ENCODE measurements at places on chromosomes 4 and X.

- no peak for DNase-seq
These were observed 331.1 kb upstream of the CPEB2 start for GRCh38 chr4:14671146-14671545.

DNA sequence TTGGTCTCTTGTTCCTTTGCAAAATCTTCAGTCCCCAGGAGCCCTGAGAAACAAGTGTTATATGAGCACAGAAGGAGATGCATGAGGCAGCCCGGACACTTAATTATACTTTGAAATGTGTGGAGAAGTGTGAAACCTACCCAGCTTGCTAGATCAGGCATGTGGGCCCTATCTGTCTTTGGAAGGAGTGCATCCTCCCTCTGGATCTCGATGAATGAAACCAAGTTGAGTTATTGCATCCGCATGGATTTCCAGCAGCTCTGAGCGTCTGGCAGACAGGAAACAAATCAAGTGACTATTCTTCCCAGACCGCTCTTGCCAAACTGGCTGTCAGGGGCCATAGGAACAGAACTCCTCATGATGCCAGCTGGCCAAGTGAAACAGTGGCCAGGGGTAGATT, 19.6 kb upstream of the SOWAHD start:
- no peak for DNase-seq

- no peak for DNase-seq
These were observed 50.1 kb downstream of the NHS start for GRCh38 chrX:17425136-17425535.

- no peak for DNase-seq
These were observed 21.3 kb downstream of the TXLNG start for GRCh38 chrX:16807548-16807947.

DNA sequence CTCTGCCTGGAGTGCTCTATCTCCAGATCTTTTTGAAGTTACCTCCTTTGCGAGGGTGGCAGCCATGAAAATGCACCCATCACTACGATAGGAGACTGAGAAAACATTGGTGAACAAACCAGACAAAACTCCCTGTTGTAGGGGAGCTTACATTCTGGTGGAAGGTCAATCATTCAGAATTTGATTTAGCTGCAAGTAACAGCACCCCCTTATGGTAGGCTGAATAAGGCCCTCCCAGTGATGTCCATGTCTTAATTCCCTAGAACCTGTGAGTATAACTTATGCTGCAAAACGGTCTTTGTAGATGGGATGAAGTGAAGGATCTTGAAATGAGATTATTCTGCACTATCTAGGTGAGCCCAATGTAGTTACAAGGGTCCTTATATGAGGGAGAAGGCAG, 5.6 kb upstream of the TEC start:
- no peak for DNase-seq

DNA sequence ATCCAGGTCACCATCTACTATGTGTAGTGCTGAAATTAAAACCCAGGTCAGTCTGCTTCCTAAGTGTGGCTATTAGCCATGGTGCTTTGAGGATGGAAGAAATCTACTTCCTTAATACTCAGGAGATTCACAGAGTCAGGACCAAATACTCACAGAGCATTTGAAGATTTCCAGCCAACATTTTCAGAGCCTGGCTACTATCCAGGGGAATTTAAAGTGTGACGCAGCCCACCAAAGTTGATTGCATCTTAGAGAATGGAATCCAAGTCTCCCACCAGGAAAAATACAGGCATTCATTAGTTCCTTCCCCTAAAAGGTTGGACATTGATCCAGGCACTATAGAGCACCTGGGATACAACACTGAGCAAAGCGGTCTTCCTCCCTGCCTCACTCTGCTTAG, 83.8 kb downstream of the HS3ST1 start:
- DNase-seq: no peak

GRCh38 chr4:33073811-33074210, 2353.6 kb downstream of the PCDH7 start:
- no peak for DNase-seq

- DNase-seq: no peak
These were observed 7.2 kb upstream of the CCSER1 start for GRCh38 chr4:90120037-90120436.

- no peak for DNase-seq
These were observed 13.4 kb upstream of the RNF175 start for GRCh38 chr4:153773236-153773690.

GRCh38 chrX:100090931-100091330, 319.1 kb downstream of the PCDH19 start:
- no peak for DNase-seq

GRCh38 chrX:122626871-122627270, 557.2 kb upstream of the GRIA3 start:
- no peak for DNase-seq

DNA sequence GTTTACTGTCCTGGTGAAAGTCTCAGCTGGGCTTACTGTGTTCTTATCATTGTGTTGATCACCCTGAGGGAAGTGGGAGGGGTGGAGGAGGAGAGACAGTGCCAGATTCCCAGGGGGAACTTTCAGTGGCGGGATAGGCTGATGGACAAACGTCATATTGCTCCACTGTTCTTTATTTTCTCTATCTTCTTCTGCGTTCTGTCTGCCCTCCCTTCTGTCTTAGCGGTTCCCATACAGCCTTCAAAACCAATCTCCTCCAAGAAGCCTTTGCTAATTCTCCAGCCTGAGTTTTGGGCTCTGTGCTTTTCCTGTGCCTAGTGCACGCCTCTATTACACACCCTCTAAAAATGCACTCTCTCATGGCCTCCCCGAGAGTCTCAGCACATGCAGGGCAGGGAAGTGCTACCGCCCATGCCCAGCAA, 448.7 kb upstream of the FAT1 start:
- DNase-seq: no peak

DNA sequence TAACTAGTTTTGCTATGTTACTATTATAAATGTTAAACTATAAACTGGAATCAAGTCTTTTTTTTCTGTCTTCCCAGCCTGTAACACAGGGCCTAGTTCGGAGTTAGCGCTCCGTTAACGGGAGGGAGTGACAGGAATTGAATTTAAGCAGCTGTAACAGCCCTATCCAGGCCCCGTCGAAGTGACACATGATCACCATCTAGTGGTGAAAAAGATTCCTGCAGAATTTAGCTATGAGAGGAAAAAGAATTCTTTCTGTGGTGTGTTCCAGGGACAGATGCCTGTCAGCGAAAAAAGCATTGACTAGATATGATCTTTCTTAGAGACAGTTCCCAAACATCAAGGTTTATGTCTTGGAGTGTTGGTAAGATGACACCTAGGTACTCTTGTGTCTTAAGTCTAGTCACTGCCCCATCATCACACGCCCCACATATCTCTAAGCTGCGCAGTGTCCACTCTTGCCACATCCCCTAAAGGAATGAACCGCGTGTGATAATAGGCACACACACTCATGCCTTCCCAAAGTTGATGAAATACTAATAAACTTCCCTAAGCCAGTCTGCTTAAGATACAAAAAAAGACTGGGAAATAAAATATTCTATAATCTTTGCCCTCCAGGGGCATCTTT, 2.1 kb downstream of the GAB3 start:
- no peak for DNase-seq

- no peak for DNase-seq
These were observed 118.4 kb downstream of the ASB9 start for GRCh38 chrX:15151267-15152186.

Measured in HS-5 (cell line).